Left renal pelvis (tissue), 4 donors: ENCODE measurements at places on chromosomes 7 and 10. TPM values are rescaled to one million over a fixed set of nuclear protein-coding genes. Genes with fewer than 3 reads are reported as not detected.

GRCh38 chr7:17279061-17279460, 19.4 kb upstream of the AHR start:
- DNase-seq, result no peak

DNA sequence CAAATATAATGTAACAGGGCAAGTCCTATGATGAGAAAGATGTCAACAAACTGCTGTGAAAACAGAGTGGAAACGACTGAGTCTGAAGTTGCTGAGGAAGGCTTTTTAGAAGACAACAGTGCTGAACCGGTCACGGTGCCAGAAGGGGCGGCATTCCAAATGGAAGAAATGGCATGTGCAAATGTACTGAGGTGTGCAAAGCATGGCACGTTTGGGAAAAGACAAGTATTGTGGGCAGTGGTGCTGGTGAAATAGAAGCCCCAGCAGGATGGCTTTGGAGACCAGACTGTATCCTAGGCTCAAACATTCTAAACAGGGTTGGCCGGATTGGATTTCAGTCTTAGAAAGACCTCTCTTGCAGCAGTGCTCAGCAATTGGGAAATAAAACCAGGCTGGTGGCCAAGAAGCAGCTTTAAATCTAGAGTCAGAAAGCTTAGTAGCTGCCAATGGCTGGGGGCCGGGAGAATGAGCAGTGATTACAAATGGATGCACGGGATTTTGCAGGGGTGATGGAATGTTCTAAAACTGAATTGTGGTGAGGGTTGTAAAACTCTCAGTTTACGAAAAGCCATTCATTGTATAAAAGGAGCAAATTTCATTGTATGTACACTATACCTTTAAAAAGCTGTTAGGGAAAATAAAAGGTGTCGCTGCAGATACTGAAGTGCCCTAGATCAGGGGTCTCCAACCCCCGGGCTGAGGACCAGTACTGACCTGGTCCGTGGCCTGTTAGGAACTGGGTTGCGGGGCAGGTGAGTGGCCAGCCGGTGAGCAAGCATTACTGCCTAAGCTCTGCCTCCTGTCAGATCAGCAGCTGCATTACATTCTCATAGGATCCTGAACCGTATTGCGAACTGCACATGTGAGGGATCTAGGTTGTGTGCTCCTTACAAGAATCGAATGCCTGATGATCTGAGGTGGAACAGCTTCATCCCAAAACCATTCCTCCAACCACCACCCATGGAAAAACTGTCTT, 141.6 kb downstream of the HIBADH start:
- DNase-seq, result peak; percentile 27

DNA sequence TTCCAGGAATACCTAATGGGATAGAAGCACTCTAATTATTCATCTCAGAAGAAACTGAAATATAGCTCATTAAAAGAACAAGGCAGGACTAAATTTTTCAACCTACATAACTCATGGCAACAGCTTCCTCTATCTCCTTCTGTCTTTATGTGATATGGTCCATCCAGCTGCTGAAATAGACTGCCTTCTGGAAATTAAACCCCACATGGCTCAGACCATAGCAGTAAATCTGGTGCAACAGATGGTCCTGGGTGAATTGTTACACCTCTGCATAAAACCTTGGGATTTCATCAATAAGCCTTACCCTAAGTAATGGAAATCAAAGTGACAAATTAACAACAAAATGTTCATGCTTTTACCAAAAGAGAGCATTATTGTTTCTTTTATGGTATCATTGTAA, 205.6 kb upstream of the CSTF2T start:
- no peak for DNase-seq

DNA sequence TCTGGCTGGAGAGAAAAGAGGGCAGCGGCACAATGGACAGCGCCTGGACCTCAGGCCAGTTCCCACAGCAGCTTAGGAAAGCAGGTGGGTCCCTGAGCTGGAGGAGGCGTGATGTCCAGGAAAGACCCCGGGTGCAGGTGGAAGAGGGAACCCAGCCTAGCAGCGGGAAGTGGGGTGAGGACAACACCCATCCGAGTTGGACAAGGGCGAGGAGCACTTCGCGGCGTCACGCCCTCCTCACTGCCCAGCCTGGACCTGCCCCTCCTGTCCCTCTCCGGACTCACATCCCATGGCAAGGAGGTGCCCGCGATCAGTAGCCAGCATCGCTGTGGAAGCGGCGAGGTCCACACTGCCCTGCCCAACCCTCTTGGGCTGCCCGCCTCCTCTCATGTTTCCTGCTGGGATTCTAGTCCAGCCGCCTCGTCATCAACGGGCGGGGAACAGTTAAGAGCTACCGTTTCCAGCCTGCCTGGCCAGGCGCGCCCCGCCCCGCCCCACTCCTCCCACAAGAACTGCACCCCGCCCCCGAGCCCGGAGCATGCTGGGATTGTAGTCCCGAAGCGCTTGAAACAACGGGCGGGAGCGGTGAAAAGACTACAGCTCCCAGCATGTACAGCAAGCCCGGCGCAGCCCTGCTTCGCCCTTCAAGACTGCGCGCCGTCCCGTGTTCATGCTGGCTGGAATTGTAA, 930.6 kb upstream of the ZNF722 start:
- DNase-seq, result no peak

DNA sequence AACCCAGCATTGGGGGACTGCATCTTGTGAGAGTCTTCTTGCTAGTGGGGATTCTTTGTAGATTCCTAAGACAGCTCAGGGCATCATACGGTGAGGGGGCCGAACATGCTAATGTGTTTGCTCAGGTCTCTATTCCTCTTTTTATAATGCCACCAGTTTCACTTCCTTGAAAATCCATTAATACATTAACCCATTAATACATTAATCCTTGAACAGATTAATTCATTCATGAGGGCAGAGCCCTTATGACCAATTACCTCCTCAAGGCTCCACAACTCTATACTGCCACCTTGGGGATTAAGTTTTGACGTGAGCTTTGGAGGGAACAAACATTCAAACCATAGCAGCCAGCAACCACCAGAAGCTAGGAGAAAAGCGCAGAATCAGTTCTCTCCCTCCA, 67.2 kb upstream of the POT1 start:
- DNase-seq, result no peak

- no peak for DNase-seq
These were observed 88.4 kb upstream of the SMNDC1 start for GRCh38 chr10:110392868-110393740.

DNA sequence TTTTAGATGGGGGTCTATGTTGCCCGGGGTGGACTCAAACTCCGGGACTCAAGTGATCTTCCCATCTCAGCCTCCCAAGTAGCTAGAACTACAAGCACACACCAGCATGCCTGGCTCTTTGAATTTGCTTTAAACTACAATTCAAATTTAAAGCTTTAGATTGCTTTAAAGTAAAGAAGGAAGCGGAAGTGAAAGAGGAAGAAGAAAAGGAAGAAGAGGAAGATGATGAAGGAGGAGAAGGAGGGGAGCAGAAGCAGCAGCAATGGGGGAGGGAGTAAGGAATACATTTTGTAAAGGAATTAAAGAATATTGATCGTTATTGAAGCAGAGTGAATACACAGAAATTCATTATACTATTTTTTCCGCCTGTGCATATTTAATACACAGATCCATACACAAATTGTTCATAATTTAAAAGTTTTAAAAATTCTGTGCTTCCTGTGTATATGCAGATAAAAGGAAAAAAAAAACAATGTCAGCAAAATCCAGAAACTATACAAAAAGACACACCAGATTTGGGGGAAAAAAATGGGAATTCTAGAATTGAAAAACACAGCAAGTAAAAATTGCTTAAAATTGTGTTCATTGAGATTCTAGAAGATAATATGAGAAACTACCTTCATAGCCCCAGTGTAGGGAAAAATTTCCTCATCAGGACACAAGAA, 60.8 kb upstream of the KCNMA1 start:
- DNase-seq, result no peak

CCL24 gene
- polyA plus RNA-seq, result 2.3 TPM

- no peak for DNase-seq
These were observed 64.0 kb downstream of the SYPL1 start for GRCh38 chr7:106047818-106048705.

DNA sequence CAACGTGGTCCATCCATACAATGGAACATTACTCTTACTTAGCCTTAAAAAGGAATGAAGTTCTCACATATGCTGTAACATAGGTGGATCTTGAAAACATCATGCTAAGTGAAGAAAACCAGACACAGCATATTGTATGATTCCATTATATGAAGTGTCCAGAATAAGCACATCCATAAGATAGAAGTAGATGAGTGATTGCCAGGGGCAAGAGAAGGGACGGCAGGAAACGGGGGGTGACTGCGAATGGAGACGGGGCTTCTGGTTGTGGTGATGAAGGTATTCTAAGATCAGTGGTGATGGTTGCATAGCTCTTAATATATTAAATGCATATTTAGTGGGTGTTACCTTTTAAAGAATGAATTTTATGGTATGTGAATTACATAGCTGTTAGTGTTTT, 29.8 kb downstream of the UBE3C start:
- no peak for DNase-seq

DNA sequence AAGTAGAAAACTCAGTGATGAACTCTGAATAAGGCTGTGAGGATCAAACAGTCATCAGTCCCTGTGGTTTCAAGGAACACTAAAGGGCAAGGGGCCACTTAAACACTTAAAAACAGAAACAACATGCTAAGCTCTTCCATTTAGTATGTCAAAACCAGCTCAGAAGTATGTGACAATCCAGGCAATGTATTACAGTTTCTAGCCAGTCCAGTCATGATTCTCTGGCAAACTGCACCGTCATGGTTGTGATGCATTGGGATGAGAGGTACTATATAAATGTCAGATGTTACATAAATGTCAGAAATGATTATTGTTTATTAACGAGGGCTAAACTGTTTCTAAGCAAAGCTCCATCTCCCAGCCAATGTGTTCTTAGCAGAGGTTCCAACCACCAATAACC, 4.7 kb upstream of the CREB5 start:
- no peak for DNase-seq

- DNase-seq, result no peak
These were observed 73.7 kb downstream of the PLPP4 start for GRCh38 chr10:120530699-120531098.

GRCh38 chr10:116870949-116871348, 21.6 kb downstream of the ENO4 start:
- DNase-seq, result no peak

GRCh38 chr7:80819503-80819902, 99.3 kb downstream of the SEMA3C start:
- no peak for DNase-seq

PRKAR1B gene
- polyA plus RNA-seq, result 37.8 TPM

GTPBP4 gene
- polyA plus RNA-seq, result 48.1 TPM

FBXO24 gene
- 3.5 TPM for polyA plus RNA-seq

DNA sequence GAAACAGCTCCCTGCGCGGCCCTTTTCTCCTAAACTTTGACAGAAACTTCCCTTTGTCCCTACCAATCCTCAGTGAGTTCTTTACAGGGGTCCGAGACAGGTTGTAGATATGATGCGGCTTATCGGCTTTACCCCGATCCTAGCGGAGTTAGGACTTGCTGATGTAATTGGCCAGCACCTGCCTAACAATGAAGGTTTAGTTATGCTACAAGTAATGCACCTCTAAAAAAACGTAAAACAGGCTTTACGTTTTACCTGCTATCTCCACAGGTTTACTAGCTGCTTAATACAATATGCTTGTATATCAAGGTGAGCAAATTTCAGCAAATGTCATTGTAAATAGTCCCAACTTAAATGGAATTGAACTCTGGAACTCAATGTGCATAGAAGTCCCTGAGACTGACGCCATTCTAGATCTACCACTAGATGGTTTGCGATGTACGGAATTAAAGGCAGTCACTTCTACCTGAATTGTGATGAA, 697 bp upstream of the SNX13 start:
- DNase-seq, result peak; percentile 22

SRRM3 gene
- 0.66 TPM for polyA plus RNA-seq

HYCC1 gene
- polyA plus RNA-seq, result 32.3 TPM

DNA sequence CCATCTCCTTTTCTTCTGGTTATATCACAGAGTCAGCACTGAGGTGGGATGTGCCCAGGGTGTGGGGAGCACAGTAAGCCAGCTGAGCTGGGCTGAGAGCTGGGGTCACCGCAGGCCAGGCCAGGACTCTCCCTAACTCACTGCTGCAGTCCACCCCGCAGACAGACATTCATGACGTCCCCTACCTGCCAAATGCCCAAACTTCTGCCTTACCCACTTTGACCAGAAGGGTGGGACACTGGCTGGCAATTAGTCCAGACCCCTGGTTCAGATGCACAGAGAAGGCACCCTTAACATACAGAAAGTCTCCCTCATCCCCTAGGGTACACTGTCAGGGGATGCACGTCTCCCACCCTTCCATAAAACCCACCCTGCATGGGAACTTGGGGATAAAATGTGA, 2.1 kb downstream of the DRGX start:
- no peak for DNase-seq

- no peak for DNase-seq
These were observed 142.4 kb downstream of the CHCHD3 start for GRCh38 chr7:132939495-132939894.

- no peak for DNase-seq
These were observed 100.6 kb upstream of the HABP2 start for GRCh38 chr10:113452146-113452845.

DNA sequence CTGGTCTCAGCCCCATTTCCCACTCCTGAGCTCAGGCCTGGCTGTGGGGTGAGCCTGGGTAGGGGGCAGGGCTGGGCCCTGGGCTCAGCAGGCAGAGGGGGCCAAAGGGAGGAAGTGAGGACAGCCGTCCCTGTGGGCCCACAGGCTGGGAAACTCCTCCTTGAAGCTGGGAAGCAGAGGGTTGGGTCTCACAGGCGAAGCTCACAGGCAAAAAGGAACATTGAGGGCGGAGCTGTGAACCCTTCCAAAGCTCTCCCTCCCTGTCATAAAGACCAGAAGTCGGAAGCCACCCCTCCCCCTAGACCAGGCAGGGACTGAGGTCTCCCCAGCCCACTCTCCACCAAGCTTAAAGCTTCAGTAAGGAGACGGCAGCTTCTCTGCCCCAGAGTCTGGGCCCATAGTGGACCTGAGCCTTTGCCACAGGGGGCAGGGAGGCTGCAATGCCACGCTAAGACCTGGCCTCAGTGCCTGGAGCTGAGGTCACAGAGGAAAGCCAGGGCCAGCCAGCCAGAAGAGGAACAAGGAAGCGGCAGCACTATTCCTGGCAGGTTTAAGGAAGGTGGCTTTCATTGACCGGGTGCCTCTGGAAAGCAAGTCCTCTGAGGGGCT, 1.0 kb upstream of the KCP start:
- no peak for DNase-seq

ELN gene
- 549 TPM for polyA plus RNA-seq

PNLIPRP2 gene
- not detected for polyA plus RNA-seq

FKBP9 gene
- polyA plus RNA-seq, result 348 TPM

DNA sequence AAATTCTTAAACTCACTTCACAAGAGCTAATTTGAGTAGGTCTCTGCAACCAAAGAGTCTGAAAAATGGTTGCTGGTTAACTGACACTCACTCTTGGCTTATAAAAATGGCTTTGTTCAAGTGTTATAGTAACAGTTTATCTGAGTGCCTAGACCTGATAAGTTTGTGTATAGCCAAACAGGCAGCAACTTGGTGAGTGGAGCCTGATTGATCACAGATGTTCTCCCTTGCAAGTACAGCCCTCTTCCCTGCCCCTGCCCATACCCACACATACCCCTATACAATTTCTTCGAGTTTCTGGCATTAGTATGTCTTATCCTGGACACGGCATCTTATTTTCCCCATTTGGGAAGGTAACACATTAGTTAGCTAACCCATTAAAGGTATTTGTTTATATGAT, 149.5 kb downstream of the SLC16A9 start:
- no peak for DNase-seq

- DNase-seq, result no peak
These were observed 116.5 kb upstream of the LRRN3 start for GRCh38 chr7:110974441-110974840.

GRCh38 chr10:128149267-128150014, 23.2 kb upstream of the MKI67 start:
- no peak for DNase-seq

- no peak for DNase-seq
These were observed 549 bp upstream of the DDX50 start for GRCh38 chr10:68900427-68901104.
